ENCODE measurements at places on chromosomes 3 and 15. TPM values are rescaled to one million over a fixed set of nuclear protein-coding genes. Genes with fewer than 3 reads are reported as not detected.
A peak's percentile ranks its signal among the peaks of the same experiment; 100 is the strongest.

DNA sequence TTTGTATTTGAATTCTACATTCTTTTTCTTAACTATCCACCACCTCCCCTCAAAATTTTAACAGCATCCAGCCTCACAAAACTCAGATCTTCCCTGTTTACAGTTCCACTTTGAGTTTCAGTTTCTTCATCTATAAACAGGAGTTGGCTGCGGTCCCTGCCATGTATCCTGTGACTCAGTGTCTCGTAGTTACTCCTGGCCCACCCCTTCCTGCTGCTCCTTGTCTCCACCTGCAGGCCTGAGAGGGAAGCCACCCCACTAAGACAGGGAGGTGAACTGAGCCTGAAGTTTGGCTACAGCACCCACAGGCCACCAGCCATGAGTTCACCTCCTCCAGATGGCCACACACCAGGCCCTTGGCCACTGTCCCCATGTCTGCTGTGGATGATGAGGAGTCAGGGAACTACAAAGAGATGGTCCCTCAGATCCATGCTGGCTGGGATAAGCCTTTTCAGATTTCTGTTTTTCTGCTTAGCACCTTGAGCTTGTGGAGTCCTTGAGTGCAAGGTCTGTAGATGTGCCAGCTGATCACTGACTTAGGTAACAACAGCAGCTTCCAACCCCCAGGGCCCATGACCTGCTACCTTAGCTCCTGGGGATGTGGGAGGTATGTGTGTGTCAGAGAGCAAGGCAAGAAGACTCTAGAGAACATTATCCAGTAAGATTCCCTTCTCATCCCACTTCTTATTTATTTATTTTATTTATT lies 37.5 kb downstream of the CD86 start:
- DNase-seq = no peak

DNA sequence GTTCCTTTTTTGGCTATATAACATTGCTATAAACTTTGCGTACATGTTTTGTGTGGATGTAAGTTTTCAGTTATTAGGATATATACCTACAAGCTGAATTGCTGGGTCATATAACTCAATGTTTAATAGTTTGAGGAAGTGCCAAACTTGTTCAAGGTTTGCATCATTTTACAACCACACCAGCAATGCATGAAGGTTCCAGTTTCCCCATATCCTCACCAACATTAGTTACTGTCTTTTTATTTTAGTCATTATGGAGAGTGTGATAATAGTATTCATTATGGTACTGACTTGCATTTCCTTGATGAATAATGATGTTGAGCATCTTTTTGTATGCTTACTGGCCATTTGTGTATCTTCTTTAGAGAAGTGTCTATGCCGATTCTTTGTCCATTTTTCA lies 112.3 kb downstream of the NR1I2 start:
- no peak for DNase-seq

- no peak for DNase-seq
These were observed 25.9 kb downstream of the ADCY5 start for GRCh38 chr3:123423031-123423430.

DNA sequence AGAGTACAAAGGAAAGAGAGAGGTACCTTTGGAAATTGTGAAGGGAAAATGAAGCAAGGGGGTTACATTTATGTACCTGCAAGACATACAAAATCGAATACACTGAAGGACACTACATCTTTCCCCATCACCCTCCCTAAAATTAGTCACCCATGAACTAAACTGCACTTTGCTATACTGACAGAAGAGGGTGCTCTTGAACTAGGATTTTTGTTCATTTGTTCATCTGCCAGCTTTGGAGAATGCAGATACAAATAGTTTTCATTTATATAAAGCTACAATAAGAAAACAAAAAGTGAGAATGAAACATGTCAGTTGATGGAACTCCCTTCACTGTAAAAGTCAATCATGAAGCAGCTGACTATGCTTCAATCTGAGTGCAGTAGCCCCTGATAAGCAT lies 55.7 kb downstream of the PCCB start:
- DNase-seq = no peak

DNA sequence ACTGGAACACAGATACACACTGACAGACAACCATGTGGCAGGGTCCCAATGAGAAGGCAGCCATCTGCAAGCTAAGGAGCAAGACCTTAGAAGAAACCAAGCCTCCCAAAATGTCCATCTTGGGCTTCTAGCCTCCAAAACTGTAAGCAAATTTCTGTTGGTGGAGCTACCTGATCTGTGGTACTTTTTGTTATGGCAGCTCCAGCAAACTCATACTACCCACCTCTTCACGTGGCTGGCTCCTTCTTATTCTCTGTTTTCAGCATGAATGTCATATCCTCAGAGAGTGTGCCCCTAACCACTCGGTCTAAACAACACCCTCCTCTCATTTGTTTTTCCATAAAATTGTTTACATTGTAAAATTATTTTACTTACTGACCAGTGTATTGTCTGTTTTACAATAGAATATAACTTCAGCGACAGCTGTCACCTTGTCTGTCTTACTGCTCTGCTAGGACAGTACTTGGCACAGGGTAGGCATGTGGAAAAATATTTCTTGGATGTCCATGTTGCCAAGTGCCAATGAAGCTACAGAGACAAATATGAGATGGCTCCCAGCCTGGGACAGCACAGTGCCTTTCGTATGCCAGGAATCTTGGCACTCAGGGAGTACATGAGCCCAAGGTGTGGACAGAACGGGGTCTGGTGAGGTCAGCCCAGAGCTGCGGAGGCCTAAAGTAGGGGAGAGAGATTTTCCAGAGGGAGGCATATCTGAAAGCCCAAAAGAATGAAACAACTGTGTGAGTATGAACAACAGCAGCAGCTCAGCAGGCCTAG lies 17.4 kb upstream of the SLC25A36 start:
- no peak for DNase-seq

DNA sequence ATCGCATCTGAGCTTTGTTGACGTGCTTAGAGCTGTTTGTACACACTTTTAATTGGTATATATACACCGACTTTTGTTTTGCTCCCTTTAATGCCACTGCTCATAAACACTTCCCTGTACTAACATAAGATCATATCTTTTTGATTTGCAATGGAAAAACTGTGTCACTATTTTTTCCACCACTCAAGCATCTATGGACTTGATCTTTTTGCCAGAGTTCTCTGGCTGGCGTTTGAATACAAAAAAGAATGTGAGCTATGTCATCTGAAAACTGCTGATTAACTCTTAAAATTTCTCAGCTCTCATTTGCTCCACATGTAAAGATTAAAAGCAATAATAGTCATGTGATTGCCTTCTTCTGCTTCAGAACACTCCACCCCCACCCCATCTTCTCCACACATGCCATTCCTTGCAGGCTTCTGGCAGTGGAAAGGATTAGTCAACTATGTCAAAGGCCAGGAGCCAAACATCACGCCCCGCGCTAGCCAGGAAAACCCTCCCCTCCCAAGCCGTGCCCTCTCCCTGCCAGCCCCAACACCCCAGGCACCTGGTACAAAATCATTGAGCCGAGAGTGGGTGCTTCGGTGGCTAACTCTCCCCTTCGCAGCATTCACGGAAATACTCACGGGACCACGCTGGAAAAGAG lies 123.4 kb upstream of the MEF2A start:
- peak; percentile 45 for DNase-seq

DNA sequence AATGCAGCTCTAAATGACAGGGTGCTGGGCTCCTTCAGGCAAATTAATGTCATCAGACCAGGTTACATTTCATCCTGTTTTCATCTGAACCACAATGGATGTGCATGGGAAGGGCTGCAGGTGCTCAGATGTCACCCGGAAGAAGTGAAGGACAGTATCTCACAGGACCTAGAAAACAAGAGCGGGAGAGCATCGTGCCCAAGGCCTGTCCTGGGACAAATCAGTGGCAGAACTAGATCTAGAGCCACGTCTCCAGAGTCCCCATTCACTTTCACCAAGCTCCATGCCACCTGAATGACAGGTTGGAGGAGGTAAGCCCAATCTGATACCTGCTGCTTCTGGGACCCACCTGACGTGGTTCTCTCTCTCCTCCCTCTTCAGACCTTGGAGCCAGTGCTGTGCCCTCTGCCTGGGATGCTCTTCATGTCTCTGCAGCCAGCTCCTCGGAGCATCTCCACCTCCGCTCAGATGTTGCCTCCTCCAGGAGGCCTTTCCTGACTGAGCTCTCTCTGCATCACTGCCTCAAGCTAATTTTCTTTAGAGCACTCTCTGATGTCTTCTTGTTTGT lies 77.3 kb downstream of the CPN2 start:
- no peak for DNase-seq

DNA sequence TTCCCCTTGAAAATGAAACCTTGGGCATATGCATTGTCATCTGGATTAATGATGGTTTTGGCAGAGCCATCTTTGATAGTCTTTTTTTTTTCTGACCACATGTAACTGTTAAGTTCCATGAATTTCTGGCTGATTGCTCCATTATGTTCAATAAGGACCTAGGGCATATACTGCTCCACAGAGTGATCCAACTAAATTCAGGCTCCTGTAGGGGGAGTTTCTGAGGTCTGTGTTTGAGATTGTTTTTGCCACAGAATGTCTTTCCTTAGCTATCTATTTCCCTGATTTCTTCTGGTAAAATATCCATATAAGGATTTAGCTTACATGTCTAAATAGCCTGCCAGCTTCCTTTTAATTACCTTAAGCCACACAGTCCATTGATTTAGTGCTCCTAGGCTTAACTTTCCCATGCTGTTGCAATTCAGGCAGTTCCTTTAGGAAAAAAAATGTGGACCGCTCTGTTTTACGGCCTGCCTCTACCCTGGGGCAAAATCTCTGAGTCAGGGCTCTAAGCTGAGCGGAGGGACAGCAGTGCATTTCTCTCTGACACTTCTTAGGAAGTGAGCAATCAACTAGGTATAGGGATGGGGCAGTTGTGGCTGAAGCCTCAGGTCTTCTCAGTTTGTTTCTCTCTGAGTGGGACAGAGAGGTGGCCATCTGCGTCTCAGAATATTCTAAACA lies 796.2 kb downstream of the NR2F2 start:
- no peak for DNase-seq

- DNase-seq = no peak
These were observed 32.5 kb downstream of the DMXL2 start for GRCh38 chr15:51589881-51590568.

GRCh38 chr15:67948215-67948614 lies 105.9 kb upstream of the PIAS1 start:
- DNase-seq = no peak

Gene SLC2A2
- total RNA-seq = 0.13 TPM

Gene LMAN1L
- not detected for total RNA-seq

Gene GPR149
- total RNA-seq = not detected

Gene RHCG
- not detected for total RNA-seq

Measured in upper lobe of left lung (tissue), 6 donors.